ENCODE measurements at places on chromosomes 7 and 10.

- DNase-seq, result no peak
These were observed 469.0 kb upstream of the STEAP1 start for GRCh38 chr7:89685287-89685686.

GRCh38 chr10:122236690-122237306 lies 34.3 kb upstream of the BTBD16 start:
- no peak for DNase-seq

DNA sequence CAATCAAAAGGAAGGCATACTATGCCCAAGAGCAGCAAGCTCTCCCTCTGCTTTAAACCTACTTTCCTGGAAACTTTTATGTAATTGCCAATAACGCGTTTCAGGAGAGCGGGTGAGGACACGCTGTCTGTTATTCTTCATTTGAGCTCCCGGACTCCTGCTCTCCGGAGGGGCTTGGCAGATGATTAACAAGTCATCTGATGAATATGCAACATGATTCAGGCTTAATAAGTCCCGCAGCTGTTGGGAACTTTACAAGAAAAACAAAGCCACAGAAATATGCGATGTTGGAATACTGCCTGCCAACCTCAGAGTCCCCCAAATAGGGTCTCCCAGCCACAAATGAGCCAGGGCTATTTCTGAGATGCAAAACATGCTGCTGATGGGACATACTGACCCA lies 348.0 kb downstream of the GPAM start:
- DNase-seq, result no peak

DNA sequence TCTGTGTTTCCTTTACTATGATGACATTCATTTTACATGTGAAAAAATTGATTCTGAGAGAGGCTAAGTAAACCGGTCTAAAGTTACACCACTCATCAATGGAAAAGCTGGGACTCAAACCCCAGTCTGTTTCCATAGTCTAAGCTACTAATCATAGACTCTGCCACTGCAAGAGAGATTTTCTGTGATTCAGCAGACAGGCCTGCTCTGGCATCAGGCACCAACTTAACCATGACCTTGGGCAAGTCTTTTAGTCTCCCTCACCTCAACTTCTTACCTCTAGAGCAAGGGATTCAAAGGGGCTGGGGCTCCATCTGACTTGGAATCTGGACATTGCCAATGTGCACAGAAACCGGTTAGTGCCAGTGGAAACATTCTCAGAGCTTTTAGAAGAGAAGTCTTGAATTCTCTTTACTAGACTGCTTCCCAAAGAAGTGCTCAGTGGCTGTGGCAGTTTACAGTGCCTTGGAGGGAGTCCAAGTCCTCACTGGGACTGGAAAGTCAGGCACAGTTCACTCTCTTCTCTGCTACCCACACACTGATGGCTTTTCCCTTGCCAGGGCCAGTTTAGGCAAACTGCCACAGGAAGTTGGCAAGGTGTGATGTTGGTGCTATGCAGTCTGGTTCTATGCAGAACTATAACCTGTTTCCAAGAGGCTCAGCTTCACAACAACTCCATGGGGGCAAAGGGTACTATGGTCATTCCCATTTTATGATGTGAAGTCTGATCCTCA lies 4.5 kb upstream of the BLNK start:
- DNase-seq, result no peak

- no peak for DNase-seq
These were observed 462.5 kb upstream of the IGFBP3 start for GRCh38 chr7:46383605-46384004.

- no peak for DNase-seq
These were observed 510.3 kb upstream of the DPP6 start for GRCh38 chr7:153541903-153542302.

DNA sequence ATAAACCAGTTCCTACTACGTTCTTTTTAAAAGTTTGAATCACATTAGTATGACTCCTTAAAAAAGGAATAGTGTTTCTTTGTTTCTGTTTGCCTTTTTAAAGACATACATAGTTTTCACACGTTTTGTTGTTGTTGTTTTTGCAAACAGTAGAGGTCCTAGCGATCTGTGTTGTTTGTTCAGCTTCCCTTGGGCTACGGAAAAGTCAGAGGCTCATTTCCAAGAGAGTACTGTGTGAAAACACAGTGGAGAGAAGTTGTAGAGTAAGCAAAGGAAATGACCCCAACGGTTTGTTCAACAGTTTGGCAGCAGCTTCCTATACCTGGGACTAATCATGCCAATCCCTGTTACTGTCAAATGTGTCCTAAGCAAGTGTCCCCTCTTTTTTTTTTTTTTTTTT lies 87.1 kb upstream of the STEAP1 start:
- DNase-seq, result no peak

DNA sequence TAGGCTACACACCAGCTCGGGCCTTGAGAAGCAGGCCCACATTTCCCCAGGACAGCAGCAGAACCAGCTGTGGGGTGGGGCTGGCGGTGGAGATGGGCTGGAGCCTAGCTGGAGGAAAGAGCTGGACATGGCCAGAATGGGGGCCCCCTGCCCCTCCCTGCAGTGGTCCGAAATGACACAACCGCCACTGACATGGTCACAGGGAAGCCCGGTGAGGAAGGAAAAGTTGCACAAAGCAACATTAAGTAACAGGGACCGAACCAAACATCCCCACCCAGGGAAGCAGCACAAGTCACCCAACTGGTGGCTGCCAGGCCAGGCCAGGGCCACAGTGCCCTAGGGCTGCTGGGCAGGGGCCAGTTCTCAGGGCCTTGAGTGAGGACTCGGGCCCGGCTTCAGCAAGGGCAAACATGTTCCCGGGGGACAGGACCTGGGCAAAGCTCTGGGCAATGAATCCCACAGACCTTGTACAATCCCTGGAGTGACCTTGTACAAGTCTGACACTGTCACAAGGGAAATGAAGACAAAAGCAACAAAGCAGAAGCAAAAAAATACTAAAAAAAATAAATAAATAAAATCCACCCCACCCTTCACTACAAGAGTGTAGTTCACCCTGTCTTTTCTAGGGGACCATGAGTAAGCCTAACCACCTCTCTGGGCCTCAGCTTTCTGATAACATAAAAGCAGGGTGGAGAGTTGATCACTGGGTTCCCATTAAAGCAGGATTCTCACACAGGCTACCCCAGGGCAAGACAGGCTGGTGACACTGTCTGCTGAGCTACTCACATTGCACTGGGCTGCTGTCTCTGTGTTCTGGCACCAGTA lies 33.0 kb downstream of the PSAP start:
- DNase-seq, result no peak

DNA sequence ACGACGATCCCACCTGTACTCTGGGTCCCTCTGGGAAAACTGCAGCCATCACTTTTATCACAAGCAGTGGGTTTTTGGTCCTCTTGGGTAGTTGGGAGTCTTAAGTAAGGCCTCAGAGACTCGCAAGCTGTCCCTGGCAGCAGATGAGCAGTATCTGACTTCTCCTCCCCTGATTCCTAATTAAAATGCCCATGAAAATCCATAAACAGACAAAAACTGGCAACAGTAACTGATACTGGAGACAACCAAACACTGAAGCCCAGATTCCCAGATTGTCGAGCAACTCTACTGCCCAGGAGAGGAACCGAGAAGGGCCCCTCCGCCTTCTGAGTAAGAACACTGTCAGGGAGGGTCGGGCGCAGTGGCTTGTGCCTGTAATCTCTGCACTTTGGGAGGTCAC lies 333.8 kb downstream of the CALN1 start:
- no peak for DNase-seq

DNA sequence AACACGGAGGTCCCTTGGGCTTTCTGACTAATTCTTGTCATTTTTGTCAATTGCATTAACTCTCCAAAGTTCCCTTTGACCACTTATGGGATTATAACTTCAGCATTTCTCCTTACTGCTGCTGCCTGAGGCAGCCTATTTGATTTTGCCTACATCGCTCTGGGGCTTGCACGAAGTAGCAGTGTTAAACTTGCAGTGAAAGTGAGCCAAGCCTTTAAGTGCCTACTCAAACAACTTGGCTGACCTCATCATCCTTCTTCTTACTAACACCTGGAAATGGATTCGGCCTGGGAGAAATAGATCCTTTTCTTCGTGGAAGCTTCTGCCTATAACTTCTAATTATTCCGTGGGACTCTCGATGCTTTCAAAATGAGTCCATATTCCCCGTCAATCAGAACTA lies 76.6 kb downstream of the DGKB start:
- no peak for DNase-seq

DNA sequence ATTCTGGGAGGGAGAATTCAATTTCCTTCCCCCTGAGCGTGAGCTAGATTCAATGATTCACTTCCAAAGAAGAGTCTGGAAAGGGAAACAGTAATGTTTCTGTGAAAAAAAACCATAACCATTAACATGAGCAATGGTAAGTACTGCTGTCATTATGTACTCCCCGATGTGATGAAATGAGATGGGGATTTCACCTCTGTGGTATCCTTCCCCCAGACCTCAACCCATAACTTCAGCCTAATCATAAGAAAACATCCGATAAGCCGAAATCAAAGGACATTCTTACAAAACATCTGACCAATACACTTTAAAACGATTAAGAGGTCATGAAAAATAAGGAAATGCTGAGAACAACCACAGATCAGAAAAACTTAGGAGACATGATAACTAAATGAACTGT lies 27.2 kb downstream of the EZH2 start:
- DNase-seq, result no peak
